ENCODE measurements at places on chromosomes 7 and 10.

- no peak for DNase-seq
These were observed 69.2 kb downstream of the PHYHIPL start for GRCh38 chr10:59245686-59246085.

- no peak for DNase-seq
These were observed 15.9 kb downstream of the BZW2 start for GRCh38 chr7:16661924-16662323.

DNA sequence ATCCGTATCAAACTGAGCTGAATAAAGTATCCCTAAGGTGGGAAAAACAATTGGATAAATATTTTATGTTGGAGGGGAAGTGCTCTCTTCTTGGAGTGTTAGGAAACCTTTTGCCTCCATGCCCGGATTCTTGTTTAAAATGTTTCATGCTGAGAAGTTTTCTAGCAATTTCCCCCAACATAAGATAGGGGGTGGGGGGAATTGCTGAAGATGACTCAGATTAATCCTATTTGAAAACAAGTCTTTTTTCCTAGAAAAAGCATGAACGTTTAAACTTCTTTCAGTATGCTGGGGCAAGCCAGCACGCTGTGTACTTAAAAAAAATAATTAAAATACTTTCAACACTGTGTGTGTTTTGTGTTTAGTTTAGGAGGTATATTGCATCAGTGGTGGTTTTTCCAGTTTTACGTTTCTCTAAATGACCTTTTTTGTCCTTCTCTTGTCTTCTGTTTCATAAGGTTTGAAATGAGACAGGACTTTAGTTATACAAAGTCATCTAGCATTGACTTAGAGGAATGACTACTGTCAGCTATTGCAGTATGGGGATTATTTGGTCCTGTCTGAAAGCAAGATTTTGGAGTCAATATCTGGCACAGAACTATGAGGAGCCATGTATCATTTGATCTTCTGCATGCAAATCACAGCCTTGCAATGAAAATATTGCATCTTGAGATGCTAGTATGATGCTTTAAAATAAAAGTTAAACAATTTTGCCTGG, 295.9 kb downstream of the GATA3 start:
- no peak for DNase-seq

DNA sequence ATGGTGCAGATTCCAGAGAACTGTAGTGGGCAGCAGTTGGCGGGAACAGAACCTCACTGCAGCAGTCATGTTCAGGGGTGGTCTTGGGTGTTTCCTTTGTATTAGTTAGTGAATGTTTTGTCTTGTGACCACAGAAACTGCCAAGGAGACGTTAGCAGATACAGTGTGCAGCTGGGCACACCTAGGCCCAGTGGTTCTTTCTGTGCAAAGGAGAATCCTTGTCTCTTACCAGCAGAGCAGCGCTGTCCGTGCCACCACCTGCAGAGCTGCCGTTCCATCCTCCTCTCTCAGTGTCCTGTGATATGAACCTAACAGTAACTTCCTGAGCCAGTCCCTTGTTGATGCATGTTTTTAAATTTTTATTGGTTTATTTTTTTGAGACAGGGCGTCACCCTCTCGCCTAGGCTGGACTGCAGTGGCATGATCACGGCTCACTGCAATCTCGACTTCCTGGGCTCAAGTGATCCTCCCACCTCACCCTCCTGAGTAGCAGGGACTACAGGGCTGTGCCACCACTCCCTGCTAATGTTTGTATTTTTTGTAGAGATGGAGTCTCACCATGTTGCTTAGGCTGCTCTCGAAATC, 60.6 kb downstream of the WDR37 start:
- no peak for DNase-seq

- DNase-seq, result no peak
These were observed 32.0 kb downstream of the STRA8 start for GRCh38 chr7:135265637-135266036.

- no peak for DNase-seq
These were observed 379.7 kb upstream of the C7orf33 start for GRCh38 chr7:148210804-148211325.

GRCh38 chr10:103552856-103553742, 59.6 kb downstream of the NEURL1 start:
- no peak for DNase-seq

DNA sequence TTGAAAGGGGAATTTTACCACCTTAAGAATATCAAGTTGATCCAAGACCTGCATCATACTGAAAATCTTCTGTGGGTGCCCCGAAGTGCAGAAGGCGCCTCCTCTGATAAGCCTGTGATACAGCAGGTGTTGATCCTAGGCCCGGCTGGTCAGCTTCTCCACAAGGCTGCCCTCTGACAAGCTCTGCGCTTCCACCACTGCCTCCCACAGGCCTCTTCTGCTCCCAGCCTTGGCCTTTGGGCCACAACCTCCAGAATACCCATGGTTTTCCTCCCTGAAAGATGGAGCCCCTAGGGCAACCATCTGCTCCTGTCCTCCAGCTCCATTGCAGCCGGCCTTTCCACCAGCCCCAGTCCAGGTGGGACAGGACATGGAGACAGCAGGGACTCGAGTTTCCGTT, 5.6 kb upstream of the OGDHL start:
- no peak for DNase-seq

GRCh38 chr7:130322615-130323014, 22.0 kb upstream of the CPA5 start:
- DNase-seq, result no peak

GRCh38 chr7:125661-126060, 66.7 kb upstream of the FAM20C start:
- no peak for DNase-seq

- DNase-seq, result no peak
These were observed 256.3 kb downstream of the SORCS1 start for GRCh38 chr10:106908225-106908624.

- no peak for DNase-seq
These were observed 85.6 kb downstream of the NEUROD6 start for GRCh38 chr7:31254926-31255325.

- no peak for DNase-seq
These were observed 53.7 kb downstream of the IKZF1 start for GRCh38 chr7:50358041-50358705.

DNA sequence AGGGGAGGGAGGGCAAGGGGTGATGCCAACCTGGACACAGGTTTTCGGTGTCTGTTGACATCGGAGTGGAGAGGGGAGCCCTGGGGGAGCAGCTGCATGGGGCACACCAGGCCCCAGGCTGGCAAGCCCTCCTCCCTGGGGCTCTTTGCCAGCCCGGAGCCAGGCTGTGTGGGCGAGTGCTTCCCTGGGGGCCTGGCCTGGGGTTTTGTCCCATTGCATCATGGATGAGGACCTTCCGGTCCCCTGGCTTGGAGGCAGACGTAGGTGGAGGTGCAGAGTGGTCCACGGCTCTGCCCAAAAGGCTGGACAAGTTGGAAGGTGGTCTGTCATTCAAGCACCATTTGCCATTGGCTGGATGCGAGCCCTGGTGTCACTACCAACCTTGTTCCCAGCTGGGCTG, 34.8 kb downstream of the ZMIZ1 start:
- no peak for DNase-seq

DNA sequence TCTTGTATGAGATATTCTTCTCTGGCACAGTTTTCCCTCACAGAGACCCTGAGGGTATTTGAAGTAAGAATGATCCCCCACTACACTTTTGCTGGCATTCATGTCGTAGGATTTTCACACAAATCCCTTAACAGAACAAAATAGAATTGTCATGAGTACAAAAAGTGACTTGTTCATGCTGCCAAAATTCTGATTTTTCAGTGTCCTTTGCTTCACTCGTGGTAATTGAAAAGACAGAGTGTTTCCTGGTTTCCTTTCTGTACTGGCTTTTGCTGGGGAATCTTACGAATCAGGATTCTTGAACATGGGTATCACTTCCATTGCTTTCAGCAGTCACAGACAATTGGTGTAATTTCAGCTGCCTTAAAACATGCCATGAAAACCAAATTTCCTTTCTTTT, 756.3 kb downstream of the REEP3 start:
- DNase-seq, result no peak

DNA sequence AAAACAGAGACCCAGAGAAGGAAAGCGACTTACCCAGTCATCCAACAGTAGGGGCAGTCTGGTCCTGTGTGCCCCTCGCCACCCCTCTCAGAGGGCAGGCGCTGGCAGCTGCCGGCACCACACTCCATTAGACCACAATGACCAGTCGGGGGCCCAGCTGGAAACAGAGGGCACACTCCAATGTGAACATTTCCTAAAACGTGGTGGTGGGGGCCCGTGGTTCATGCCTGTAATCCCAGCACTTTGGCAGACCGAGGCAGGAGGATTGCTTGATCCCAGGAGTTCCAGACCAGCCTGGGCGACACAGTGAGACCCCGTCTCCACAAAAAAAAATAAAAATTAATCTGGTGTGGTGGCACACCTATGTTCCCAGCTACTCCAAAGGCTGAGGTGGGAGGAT, 912 bp upstream of the OAT start:
- DNase-seq, result no peak

DNA sequence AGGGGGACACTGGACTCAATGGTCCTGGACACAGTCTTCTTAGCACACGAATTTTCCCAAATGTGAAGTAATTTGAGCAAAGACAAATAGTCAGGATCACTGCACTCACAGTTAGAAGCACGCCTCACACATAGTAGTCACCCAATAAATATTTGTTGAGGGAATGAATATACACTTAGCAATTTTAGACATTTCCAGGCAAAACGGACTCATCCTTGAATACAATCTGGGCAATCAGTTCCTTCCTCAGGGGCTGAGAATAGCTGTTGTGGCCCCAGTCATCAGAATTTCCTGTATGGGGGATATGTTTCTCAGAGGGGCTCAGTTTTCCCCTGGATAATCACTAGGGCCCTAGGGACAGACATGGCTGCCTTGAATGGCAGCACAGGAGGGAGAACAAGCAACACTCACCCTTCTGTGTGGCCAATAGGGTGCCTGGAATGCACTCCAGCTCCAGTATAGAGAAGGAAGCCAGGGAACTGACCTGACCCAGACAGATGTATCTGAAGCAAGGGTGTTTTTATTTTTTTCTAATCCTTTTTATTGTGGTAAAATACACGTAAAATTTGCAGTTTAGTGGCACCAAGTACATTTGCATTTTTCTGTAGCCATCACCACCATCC, 282.7 kb upstream of the ZNF32 start:
- no peak for DNase-seq

DNA sequence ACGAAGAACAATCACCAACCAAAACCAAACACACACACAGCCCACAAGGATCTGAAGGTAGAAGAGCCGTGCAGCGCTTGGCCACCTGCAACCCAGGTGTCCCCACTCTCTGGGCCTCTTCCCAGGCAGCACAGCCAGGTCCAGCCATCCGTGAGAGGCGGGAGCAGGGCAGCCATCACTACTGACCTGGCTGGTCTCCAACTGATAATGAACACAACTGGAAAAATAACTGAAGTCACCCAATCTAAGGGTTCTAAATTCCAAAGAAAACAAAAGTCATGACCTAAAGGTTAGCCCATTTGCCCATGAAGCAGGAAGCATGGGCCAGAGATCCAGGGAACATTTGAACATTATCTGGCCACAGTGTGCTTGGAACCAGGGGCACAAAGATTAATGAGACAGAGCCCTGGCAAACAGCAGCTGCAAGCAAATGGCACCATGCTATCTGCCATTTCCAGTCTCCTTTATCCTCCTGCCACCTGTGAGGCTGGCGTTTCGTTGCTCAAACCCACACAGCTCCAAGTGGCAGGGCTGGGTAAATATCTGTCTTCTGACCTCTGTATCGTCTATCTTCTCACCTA, 207.9 kb downstream of the TNS3 start:
- no peak for DNase-seq

DNA sequence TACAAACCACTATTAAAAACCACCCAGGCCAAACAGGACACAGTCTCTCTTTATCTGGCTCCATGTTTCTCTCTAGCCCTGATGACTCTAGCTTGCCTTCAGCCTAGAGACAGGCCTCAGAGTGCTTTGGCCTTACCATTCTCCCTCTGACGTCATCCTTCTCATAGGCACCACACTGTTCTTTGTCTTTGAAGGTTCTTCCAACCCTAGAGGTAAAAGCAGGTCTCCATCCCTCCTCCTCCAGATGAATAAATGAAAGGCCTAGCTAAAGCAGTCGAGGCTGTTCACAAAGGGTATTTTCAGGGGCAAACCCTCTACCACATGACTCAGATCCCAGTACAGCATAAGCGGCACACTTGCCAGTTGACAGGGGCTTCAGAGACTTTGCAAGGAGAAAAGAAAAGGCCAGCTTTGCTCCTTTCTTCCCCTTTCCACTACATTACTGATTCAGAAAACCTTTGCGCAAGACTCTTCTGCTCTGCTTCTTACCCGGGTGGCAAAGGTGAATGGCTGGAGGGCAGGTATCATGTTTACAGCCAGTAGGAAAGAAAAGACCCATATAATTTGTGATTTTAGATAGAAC, 14.8 kb downstream of the NFE2L3 start:
- no peak for DNase-seq

GRCh38 chr10:88232983-88233543, 350.1 kb downstream of the RNLS start:
- no peak for DNase-seq

Measured in stimulated activated CD8-positive, alpha-beta memory T cell treated with anti-CD3 and anti-CD28 coated beads, Interleukin-15, amount 100 ng/mL, for 48 hours (primary cell).